ENCODE measurements at places on chromosomes 13 and 19.
A peak's percentile ranks its signal among the peaks of the same experiment; 100 is the strongest.

DNA sequence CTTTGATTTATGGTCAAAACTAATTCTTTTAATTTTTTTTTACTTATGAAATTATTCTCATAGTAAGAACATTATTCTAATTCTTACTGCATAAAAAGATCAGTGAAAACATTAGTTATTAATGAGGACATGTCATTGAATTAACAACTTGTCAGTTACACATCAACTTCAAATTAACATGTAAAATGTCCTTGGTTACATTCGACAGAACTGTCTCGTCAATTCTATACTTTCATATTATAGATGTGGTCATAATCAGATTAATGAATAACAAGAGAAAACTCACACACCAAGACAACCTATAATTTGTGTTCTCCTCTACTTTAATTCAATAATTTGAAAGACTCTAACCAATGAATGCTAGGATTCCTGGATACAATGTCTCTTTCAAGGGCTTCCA is 66.7 kb downstream of the KATNAL1 start:
- DNase-seq, result no peak

DNA sequence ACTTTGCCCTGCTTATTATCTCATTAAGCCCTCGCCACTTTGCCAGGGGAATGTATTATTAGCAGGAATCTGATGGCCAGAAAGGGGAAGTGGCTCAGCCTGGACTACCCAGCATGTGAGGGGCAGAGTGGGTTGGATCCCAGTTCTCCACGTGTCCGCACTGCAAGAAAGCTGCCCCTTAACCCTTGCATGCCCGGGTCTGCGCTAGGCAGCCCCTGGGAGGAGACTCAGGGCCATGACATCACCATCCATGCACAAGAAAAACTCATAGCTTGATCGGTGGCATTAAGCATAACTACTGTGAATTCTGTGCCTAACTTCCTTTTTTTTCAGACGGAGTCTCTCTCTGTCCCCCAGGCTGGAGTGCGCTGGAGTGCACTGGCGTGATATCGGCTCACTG is 8.9 kb downstream of the CACNG8 start:
- no peak for DNase-seq

GRCh38 chr19:3932931-3933810 is at the start of gene NMRK2:
Gene NMRK2, plus strand, starts transcription at chr19:3933069. Its CDS starts 603 bp downstream, at chr19:3933672.
- DNase-seq, result no peak

GRCh38 chr13:45299194-45299593 is 41.8 kb downstream of the TPT1 start:
- no peak for DNase-seq

GRCh38 chr19:52991484-52991883 is 22.2 kb upstream of the ERVV-1 start:
- no peak for DNase-seq

- no peak for DNase-seq
Observed at GRCh38 chr19:44280916-44281315, 21.2 kb downstream of the ZNF233 start.

DNA sequence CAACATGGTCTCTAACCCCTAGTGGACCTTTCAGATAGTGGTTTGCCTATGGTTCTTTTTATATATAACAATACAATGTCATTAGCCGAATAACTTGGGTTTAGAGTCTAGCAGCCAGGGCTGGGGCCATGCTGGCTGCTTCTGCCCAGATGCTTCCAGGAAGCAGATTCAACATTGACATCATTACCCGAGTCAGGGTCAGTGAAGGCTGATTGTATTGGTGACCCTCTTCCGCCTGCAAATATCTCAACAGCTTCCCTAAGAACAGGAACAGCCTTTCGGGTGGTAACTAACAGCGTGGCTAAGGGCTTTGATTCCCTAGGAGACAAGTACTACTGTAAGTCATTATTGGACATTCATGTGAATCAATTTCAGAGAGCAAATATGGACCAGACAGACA is 476.4 kb downstream of the UQCRFS1 start:
- DNase-seq, result no peak

GRCh38 chr19:18883526-18884304 is 12.2 kb downstream of the CERS1 start:
- no peak for DNase-seq

DNA sequence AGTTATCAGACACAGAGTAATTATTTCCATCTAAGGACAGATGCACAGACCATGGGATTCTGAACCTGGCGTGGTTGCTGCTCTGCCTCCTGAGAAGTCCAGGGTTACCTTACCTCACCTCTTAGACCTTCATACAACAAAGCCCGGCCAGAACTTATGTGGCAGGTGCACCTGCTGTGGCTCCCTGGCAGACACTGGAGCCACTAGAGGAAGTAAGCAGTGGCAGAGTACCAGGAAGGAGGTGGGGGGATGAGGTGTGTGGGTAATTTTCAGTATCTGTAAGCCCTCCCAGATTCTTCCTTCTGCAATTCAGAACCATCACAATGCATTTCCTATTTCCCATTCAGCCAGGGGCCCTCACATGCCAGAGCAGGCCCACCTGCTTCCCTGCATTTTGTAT is 106.1 kb upstream of the DOCK9 start:
- DNase-seq, result no peak

DNA sequence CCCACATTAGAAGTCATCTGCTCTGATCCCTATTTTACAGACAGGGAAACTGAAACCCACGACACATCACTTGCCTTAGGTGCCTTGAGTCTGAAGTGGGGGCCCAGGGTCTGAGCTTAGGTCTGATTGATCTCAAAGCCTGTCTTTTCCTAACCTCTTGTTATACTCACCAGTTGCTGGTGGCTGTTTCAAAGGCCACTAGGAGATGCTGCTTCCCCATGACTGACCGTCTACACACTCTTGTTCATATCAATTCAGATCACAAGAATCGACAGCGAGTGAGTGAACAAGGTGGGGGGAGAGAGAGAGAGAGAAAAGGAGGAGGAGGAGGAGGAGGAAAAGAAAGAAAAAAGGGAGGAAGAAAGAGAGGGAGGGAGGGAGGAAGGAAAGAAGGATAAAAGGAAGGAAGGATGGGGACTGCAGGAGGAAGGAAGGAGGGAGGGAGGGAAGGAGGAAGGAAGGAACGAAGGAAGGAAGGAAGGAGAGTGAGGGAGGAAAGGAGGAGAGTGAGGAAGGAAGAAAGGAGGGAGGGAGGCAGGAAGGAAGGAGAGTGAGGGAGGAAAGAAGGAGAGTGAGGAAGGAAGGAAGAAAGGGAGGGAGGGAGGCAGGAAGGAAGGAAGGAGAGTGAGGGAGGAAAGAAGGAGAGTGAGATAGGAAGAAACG is 3.3 kb downstream of the OR10H1 start:
- DNase-seq, result no peak

GRCh38 chr19:39814595-39814994 is 19.4 kb downstream of the DYRK1B start:
- no peak for DNase-seq

GRCh38 chr19:33522371-33522662 is 726 bp upstream of the PEPD start:
- DNase-seq, result no peak

- DNase-seq, result no peak
Observed at GRCh38 chr13:99681695-99682094, 180.4 kb downstream of the TM9SF2 start.

DNA sequence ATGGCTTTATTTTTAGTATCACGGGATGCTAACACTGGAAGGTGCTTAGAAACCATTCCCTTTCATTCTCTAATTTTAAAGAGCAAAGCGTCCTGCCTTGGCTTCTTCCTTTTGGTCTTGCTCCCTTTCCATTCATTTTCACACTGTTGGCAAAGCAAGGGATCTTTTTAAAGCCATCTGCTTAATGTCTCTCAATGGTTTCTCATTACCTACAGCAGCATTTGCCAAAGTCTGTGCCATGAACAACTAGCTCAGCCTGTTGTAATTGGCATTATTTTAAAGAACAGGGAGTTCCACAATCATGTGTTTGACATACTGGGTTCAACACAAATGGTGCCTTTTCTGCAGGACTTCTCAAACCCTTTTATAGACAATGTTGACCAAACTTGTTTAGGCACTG is 444.3 kb downstream of the GPC6 start:
- no peak for DNase-seq

- no peak for DNase-seq
Observed at GRCh38 chr13:94713561-94714182, 1.3 kb upstream of the SOX21 start.

GRCh38 chr19:33797802-33798671 is 1.4 kb downstream of the KCTD15 start:
- DNase-seq, result peak; percentile 24

- DNase-seq, result no peak
Observed at GRCh38 chr19:1233115-1233667, 4.6 kb downstream of the CBARP start.

DNA sequence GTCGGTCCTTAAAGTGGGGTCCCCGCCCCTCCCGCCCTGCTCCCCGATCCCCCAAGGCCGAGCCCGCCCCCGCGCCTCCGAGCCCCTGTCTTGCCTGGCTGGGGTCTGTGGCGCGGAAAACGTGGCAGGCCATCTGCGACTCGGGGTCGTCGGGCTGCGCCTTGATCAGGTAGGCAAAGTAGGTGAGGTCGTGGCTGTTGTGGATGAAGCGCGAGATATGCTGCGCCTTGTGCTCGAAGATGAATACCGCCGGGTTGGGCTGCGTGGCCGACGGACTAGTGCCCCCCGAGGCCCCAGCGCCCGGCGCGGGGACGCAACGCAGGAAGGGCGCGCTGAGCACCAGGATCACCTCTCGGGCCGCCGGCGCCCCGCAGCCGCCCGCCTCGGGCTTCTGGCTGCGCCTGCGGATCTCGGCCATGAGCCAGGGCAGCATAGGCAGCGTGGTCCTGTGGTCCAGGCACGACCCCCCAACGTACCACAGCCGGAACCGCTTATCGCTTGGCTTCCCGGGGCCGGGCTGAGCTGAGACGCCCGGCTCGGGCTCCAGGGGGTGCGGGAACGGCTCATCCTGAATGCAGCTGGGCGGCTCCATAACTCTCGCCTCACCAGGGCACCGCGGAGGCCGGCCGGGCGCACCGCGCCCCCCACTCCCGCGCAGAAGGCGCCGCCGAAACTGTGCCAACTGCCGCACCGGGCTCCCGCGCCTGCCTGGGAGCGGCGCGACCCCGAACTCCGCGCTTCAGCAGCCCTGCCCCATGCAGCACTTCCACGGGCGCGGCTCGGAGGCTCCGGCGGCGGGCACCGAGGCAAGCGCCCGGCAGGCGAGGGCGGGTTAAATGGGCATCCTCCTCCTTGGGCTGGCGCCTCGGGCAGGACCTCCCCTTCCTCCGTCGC is 546 bp downstream of the TBC1D4 start:
- peak; percentile 49 for DNase-seq

DNA sequence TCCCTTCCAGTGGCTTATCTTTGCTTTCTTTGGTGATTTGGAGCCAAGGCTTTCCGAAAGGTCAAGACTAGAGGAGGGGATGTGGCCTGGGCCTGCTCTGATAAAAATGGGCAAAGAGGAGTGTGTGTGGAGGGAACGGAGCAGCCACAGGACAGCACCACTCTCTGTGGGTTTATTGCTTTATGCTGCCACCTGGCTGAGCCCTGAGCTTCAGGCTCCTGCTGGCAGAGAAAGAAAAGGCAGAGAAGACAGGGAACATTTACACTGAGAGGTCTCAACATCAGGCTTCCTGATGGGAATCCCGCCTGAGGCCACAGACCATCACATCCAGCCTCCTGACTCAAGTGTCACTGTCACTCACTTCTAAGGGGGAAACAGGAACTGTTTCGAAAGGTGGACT is 9.2 kb upstream of the GSX1 start:
- DNase-seq, result peak; percentile 9

DNA sequence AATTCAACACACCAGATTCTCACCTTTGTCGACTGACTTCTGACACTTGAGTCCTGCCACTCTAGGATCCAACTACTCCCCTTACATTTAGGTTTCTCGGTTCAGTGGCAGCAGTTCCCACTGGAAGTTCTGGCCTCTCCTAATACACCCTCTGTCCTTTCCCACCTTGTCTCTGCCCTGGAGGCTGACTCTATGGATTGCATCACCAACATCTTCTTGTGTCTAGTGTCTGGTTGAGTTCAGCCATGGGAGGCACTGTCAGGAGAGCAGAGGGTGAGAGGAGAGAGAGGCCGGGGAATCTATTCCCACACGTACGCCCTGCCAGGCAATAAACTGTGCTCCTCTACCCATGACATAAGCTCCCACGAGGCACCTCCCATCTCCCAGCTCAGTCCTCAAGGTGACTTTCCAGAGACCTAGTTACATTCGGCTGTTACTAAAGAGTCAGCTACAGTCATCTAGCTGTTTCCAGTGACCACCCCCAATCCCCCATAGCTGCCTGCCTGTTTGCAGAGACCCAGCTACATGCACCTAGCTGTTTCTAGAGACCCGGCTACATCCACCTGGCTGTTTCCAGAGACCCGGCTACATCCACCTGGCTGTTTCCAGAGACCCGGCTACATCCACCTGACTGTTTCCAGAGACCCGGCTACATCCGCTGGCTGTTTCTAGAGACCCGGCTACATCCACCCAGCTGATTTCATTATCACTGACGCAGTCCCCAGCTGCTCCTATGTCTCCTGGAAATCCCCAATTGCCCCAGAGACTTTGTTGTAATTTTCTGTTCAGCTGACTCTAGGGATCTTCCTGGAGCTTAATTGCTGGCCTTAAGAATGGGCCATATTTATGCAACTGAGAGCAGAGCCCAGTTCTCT is 8.1 kb upstream of the LILRB4 start:
- no peak for DNase-seq

- DNase-seq, result no peak
Observed at GRCh38 chr13:30362869-30363268, 55.5 kb upstream of the KATNAL1 start.

DNA sequence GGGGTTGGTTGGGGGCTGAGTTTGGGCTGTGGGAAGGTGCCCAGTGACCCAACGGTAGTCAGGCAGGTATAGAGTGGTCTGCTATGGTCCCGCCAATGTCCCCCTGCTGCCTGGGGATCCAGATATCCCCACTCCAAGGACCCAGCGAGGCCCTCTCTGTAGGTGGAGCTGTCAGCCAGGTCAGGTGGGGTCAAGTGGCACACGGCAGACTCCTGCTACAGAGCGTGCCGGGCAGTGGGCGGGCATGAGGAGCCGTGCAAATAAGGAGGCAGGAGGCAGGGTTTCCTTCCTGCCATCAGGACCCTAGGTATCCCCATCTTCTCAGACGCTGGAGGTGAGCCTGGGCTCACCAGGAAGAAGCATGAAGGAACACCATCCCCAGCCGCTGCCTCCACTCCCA is 14.9 kb downstream of the EVI5L start:
- no peak for DNase-seq

DNA sequence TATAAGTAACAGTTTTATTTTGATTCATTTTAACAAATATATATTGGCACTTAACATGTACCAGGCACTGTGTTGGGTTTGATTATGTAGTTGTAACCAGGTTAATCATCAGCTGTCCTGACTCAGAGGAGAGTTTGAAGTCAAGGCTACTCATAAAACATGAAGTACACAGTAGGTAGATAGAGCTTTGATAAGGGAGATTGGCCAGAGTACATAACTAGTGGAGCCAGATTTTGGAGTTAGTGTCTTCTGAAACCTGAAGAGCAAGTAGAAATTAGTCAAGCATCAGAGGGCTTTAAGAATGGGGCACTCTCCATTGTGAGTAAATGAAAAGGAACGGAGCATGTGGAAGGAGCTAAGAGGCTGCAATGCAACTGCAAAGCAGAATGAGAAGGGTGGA is 333.9 kb downstream of the RFC3 start:
- DNase-seq, result no peak

DNA sequence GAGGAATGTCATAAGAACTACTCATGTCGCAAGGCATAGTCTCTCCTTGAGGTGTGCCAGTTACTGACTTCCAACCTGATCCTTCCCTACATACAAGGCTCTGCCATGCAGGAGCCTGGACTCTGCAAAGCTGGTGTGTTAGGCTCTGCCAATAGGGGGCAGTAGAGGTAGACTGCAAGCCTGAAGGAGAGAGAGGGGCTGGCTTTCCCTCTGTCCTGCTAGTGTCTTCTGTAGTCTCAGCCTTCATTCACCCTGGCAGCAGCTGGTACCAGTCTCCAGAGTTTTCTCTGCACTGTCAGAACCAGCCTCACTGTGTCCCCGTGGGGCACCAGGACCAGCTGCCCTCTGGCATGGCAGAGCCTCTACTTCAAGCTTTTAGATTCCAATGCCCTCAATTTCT is 14.5 kb downstream of the SHISA2 start:
- DNase-seq, result peak; percentile 59

Data from hippocampal formation (tissue), 2 donors.